ENCODE measurements at places on chromosomes 4 and X.

- no peak for DNase-seq
Observed at GRCh38 chr4:25911356-25911755, 2.7 kb upstream of the SMIM20 start.

DNA sequence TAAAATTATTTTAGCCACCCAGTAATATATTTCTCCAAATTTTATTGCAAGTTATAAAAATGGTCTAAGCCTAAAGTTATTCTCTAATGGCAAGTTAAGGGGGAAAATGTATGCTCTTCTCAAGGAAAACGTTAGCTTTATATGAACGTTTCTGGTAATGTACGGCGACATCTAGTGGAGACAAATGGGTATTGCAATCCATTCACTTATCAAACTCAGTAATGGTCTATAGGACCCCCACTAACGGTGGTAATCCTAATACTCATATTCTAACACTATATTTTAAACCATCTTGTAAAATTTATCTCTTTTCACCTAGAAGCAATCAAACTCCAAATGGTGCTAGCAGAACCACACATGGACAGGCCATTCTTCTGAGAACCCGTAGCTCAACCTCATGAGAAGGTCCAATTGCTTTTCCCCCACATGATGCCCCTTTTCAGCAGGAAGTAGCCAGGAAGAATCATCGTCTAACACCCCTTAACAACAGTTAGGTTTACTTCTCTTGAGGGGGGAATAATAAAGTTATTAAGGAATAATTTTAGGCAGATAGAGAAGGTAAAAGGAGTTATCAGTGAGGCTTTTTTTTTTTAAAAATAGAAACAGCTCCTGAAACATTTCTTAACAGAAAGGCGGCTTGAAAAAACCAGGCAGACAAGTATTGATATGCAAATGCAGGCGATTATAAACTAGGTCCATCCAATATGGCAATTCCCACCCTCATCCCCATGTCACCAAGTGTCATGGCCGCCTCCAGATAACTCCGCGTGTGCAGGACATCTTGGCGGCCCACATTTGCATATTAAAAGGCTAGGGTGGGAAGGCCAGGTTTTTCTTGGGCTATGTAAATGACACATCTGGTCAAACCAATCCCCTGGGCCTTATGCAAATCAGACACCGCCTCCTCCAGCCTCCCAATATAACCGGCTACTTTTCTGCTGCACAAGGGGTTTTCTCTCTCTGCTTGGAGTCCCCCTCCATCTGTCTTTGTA lies 35.0 kb downstream of the NUDT11 start:
- no peak for DNase-seq

- no peak for DNase-seq
Observed at GRCh38 chr4:2269206-2269531, 7.3 kb upstream of the MXD4 start.

DNA sequence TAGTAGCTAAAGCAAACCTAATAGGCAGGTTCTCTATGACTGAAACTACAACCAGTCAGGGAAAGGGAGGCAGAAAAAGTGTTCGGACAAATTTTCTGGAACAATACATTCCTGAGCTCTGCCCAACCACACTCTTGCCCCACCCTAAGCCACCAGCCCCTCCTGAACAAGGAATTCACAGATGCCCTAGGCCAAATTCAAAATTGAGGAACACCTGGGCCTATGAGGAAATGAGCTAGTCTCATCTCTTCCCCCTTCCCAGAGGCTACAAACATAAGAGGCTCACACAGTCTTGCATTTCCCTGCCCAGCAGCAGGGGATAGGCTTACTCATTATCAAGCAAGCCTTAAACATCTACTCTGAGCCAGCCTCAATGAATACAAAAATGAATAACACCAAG lies 284.7 kb downstream of the ZNF674 start:
- DNase-seq: no peak

- no peak for DNase-seq
Observed at GRCh38 chr4:84224522-84224921, 274.6 kb downstream of the NKX6-1 start.

- no peak for DNase-seq
Observed at GRCh38 chr4:94489098-94489497, 37.4 kb downstream of the PDLIM5 start.

- DNase-seq: no peak
Observed at GRCh38 chrX:65999563-66000148, 40.2 kb downstream of the VSIG4 start.

DNA sequence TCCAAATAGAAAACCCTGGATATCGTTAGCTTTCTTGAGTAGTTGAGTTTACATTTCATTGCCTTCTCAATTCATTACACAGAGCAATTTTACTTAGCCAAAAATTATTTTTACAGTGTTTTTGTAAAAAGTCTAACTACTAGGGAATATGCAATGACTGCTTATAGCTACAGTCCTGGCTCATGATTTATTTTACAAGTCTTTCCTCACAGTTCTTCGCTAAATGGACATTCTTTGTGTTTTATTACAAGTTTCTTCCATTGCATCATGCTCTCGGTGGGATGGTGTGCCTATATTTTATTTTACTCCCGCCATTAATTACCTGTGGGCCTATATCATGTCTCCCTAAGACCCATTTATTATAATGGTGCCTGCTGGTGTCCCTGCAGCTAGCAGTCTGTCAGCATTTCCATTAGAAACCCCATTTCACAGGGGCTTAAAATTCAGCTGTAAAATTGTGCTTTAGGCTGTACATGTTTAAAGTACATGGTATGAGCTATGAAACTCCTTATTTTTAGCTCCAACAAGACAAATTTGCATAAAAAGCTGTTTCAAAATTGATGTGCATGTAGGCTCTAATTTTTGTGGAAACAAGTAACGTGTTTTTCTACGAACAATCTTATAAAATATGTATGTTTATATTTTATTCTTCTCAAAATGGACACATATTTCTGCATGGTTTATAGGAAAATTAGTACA lies 227.4 kb downstream of the SLC7A11 start:
- DNase-seq: no peak

DNA sequence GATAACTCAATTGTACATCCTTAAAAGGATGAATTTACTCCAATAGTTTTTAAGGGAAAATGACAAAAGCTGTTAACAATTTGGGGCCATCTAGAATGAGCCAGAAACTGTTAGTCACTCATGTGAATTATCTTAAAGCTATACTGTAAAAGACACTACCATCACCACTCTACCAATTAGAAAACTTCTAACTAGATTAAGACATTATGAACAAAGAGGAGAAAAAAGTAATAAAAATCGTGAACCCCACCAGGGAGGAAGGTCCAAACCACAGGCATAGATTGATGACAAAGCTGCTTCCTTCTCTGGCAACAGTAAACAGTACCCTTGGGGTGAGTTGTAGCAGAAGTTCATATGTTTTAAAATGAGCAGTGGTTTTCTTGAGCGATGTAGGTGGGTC lies 106.1 kb downstream of the PDGFC start:
- DNase-seq: no peak

DNA sequence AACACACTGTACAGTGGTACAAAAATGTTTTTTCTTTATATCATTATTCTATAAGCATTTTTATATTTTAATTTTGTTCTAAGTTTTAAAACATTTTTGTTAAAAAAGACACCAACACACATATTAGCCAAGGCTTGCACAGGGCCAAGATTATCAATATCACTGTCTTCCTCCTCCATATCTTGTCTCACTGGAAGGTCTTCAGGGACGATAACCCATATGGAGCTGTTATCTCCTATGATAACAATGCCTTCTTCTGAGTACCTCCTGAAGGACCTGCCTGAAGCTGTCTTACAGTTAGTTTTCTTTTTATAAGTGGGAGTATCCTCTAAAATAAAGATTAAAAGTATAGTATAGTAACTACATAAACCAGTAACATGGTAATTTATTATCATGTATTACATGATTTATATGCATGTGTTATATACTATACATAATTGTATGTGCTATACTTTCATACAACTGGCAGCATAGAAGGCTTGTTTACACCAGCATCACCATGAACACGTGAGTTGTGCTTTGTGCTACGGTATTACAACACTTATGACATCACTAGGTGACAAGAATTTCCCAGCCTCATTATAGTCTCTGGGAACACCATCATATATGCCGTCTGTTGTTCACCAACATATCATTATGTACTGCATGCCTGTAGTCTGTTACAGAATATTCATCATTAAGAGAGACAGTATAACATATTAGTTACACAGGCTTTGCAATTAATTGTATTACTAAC lies 90.7 kb downstream of the WDFY3 start:
- no peak for DNase-seq

- no peak for DNase-seq
Observed at GRCh38 chrX:73767017-73767416, 204.0 kb downstream of the CHIC1 start.

DNA sequence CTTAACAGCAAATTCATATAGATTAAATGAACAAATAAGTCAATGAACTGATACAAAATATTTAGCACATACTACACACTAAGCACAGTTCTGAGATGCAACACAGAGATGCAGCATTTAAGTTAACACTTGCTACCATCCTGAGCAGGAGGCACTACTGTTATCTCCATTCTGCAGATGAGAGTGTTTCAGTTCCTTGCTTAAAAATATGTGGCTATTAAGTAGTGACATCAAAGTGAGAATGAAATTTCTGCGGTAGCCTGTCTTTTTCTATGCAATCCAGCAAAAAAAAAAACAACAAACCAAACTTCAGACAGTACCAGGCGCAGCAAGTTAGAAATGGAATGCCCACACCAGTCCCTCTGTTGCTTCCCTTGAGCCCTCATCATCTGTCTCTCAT lies 90.8 kb downstream of the SHISA3 start:
- DNase-seq: no peak

DNA sequence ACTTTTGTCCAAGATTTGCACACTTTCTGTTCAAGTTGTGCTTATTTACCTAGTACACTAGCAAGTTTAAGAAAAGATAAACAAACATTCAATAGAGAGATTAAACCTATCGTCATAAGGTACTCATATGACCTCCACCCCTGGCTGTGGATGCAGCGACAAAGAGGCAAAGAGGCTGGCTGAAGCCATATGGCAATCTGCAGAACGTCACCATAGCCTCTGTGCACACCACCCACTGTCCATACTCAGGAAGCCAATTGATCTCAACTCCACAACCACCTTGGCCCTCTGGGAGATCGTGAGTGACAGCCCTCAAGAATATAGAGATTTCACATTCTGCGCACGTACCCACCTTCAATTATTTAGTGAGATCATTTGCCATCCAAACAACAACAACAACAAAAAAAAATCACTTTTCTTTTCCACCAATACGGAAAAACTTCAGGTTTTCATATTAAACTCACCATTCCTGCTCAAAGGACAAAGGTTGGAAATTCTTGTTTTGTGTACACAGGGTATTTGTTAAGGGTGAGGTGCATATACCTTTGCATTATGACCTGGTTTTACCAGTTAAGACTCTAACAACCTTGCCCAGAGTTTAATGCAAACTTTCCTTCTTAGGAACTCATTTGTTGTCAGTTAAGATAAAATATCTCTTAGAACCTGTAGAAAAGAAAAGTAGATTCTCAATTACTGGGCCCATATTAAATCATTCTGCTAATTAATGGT lies 243.0 kb upstream of the FSTL5 start:
- DNase-seq: no peak

- no peak for DNase-seq
Observed at GRCh38 chr4:150038335-150039076, 39.7 kb upstream of the DCLK2 start.

DNA sequence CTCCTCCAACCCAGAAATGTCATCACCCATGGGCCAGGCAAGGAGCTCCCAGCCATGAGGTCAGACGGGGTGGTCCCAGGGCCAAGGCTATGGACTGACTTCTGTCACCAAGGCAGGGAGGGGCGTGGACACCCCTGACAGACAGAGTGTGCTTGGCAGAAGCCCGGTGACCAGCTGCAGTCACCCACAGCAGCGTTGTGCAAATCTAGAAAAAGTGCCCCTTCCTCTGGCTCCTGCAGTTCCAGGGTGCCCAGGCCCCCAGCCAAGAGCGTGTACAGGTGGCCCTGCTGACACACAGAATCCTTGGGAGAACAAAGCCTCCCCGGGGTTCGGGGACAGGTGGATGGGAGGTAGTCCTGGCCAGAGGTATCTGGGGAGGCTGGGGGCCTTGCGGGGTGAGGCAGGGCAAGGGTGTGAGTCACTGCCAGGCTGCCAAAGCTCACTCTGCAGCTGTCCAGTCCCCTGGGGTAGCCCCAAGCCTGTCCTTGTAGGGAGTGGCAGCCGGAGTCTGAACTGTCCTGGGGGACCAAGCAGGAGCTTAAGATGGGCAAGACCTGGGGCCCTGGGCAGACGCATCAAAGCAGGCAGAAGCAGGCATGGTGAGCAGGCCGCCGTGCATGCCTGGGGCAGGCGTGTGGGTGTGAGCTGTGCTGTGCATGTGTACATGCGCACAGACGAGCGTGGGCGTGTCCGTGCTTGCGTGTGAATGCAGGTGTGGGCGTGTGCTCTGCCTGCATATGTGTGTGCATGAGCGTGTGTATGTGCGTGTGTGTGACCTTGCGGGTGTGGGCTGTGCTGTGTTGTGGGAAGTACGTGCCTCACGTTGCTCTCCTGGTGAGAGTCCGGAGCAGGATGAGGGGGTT lies 3.3 kb downstream of the MYL5 start:
- no peak for DNase-seq

- DNase-seq: no peak
Observed at GRCh38 chrX:48196745-48197201, at the start of gene SSX5. SSX5 (minus strand) TSS chrX:48196795; CDS start chrX:48195358, 1,437 bp downstream.

GRCh38 chrX:11566173-11566572 lies 99.5 kb downstream of the ARHGAP6 start:
- no peak for DNase-seq
